ENCODE measurements at places on chromosomes 11 and 22.

GRCh38 chr11:133040289-133040900 is 491.9 kb downstream of the OPCML start:
- DNase-seq: no peak

- no peak for DNase-seq
These were observed 37.1 kb downstream of the IGHMBP2 start for GRCh38 chr11:68940651-68941323.

DNA sequence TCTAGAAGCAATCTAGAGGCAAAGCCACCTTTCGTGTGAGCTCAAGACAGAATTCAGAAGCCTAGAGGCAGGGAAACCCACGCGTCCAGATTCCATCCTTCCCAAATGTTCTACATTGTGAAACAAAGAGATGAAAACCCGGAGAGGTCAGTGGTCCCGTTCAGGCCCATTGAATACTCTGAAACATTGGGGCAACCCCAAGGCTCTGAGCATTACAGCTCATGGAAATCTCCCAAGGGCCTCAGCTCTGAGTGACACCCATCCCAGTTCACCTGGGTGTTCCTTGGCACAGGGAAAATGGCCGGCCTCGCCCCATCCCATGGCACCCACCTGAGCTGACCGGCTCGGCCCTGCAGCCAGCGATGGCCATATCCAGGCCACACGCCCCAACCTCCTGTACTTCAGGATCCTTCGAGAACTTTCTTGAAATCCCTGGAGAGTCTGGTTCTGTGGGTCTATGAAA is 128.6 kb upstream of the FGF3 start:
- DNase-seq: no peak

GRCh38 chr22:40499209-40499623 is 128.8 kb downstream of the SGSM3 start:
- DNase-seq: no peak

- DNase-seq: no peak
These were observed 40.2 kb downstream of the MICAL3 start for GRCh38 chr22:17984114-17984513.

DNA sequence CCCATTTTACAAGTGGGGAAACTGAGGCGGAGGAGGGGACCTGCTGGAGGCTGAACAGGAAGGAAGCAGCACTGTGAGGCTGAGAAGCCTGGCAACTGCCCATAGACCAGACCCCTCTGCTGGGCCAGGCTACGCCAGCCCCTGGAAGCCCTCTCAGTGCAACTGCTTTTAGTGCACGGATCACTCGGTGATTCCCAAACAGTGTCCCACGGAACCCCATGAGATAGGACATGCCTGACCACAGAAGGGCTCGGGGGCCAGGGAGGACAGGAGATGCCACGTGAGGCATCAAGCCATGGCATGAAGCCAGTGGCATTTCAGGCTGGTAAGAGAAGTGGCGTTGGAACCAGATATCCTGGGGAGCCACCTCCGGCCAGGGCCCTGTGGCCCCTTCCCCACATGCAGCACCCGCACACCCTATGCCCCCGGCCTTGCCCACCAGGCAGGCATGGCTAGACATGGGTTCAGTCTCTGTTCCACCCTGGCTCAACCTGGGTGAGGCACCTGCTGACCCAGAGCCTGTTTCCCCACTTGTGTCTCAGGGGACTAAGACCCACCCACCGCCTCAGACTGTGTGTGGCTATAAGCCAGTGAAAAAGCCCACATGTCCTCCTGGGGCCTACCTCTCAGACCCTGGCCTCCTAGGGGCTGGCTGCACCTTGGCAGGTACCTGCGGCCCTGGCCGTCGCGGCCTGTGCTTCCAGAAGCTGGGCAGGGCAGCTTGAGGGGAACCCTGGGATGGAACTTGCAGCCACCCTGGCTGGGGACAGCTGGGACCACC is 84.1 kb downstream of the WNT7B start:
- DNase-seq: no peak

DNA sequence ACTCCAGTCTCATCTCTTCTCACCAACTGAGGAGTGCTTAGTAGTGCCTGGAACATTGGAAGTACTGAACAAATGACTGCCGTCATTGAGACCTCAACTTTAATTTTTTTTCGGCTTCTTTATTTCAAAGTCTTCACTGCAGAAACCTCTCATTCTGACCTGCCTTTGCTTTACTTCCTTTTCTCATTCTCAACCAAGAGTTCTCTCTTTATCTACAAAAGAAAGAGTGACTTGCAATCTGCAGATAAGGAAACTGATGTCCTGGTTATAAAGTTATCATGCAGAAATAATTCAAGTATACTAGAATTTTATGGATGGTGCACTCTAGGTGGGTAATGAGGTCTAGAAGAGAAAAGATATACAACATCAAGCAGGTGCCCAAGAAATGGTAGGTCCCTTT is 1.2 kb upstream of the EED start:
- no peak for DNase-seq

- no peak for DNase-seq
These were observed 13.3 kb upstream of the AMOTL1 start for GRCh38 chr11:94754819-94755218.

DNA sequence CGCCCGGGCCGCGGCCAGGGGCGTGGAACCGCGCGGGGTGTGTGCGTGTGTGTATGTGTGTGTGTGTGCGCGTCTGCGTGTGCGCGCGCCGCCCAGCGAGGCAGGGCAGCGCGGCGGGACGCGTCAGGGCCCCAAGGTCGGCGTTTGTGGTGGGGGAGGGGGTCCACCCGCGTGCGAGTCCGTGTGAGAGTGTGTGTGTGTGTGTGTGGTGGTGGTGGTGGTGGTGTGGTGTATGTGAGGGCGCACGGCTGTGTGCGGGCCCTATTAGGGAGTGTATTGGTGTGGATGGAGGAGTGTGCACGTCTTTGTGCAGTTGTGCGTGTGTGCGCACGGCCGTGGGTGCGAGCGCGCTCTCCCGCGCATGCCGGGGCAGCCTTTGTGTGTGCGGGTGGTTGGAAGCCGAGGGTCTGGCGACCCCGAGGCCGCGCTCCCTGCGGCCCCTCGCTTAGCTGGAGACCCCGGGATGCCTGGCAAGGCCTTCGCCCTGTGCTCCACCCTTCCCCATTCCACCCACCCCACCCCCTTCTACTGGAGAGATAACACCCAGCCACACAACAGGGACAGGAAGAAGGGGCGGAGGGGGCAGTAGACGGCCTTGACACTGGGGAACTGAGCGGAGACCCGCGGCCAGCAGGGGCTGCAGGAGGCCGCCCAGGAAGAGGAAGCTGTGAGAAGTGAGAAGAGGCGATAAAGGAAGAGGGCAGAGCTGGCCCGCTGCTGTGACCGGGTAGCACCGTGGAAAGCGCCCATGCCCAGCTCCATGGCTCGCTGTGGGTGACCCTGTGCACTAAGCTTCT is 528 bp upstream of the ARRB1 start:
- peak; percentile 23 for DNase-seq

- no peak for DNase-seq
These were observed 13.4 kb upstream of the SEPTIN5 start for GRCh38 chr22:19700790-19701419.

DNA sequence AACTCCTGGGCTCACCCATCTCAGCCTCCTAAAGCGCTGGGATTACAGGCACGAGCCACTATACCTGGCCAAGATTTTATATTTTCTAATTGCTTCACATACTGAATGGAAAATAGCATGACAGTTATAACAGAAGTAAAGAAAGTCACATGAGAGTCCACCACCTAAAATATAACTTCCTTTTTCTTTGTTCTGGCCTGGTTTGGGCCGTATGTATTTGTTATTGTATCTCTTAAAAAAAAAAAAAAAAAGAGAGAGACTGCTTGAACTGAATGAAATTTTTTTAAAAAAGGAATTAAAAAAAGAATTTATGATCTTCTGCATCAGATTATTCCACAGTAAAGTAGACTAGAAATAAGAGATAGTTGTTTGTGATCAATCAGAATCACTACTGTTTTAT is 86.0 kb upstream of the GRIK4 start:
- DNase-seq: no peak

DNA sequence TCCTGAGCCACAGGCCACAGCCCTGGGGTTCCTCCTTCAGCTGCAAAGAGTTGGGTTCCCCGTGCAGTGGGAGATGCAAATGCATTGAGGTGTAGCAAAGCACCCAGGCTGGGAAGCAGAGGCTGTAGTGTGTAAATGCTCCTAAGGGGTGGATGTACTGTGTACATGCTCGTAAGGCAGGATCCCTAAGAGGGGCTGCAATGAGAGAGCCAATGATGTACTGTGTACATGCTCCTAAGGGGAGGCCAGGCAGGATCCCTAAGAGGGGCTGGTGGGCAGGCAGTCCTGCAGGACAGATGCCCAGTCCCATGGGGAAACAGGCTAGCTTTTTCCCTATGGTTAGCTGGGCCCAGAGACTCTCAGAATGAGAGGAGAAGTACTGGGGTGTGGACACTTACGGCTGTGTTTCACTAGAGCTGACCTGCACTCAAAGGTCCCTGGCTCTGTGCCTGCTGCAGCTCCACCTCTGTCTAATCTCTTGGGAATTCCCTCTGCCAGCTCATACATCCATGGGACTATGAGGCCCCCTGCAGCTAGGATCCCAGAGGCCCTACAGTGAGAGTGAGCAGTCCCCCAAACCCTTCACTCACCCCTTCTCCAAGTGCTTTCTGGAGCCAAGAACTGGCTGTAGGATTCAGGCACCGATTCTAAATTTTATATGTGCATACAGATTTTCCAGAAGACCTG is 261.9 kb upstream of the LUZP2 start:
- DNase-seq: no peak

DNA sequence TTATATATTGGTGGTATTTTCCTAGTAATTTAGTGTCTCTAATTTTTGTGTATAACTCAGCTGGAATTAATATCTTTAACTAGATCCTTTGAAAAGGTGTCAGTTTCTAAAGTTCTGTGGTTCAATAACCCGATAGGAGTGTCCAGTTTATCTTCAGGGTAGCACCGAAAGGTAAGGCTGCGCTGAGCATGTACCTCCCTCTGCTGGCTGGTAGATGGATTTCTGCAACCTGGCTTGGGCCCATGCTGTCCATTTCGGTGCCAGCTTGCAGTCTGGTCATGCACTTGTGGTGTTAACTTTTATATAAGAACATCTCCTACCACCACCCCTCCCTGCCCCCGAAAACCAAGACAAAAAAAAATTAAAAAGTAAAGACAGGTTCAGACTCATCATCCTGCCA is 24.7 kb downstream of the EXT2 start:
- DNase-seq: no peak

DNA sequence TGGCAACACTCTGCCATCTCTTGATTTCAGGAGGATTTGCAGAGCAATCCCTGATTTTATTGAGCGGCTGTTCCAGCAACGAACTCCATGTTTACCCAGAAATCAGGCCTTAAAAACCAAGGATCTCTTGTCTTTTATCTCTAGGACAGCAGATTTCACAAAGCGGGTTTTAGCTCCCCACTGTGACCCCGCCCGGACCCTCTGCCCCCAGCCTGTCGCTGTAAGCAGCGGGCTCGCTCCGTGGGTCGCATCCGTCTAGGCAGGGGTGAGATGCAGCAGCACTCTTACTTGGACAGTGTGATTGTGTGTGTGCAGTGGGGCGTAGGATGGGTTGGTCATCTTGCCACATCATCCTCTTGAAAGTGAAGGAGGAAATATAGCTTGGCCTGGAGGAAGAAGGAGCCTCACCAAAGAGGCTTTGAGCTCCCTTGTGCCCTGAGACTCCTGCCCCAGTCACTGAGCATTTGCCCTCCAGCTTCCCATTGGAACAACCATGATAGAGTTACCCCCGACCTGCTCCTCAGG is 189.2 kb upstream of the TBCEL start:
- no peak for DNase-seq

GRCh38 chr11:121520243-121521144 is 67.7 kb upstream of the SORL1-AS1 start:
- no peak for DNase-seq

DNA sequence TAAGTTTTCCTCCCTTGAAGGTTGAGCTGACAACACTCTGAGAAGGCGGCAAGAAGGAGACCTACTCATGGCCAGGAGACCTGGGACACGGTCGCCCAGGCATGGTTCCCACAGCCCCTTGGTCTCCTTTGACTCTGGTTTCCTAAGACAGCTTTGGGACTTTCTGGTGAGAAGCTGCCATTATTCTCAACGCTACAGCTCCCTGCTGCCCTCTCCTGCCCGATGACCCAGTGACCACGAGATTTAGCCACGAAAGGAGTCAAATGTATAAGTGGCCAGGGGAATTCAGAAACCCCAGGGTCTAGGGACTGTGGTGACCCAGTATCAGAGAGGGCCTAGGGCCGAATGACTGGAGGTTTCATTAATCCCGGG is 699 bp upstream of the SDF2L1 start:
- no peak for DNase-seq

DNA sequence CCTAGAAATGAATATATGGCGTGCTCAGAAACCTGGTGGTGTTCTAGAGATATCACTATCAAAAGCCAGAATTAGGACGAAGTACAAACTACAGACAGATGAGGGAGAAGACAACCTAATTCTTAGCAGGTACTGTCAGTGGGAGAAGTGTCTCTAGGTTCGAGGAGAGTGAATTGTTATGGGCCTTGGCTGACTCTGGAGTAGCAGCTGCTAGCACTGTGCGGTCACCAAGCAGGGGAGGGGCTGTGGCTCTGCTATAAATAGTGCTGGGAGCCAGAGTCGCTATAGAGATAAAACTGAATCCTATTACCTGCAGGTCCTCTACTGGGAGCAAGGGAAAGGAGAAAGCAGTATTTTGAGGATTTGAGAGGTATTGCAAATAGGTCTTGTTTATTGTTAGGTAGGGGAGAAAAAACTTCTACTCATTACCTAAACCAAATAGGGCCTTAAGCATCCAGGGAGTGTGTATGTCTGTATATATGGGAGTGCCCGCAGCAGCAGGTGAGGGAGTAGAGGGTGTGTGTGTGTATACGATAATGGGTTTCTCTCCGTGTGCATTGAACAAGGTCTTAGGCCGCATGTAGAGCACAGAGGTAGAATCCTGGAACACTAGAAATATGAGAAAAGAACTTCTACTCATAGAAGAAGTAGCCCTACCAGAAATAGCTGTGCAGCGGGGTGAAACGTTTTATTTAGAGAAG is 2.2 kb downstream of the MADD start:
- DNase-seq: no peak

GRCh38 chr11:102318469-102318868 is 1.2 kb downstream of the BIRC3 start:
- DNase-seq: peak; percentile 33

GRCh38 chr11:64130618-64131017 is 35.3 kb downstream of the MACROD1 start:
- no peak for DNase-seq

DNA sequence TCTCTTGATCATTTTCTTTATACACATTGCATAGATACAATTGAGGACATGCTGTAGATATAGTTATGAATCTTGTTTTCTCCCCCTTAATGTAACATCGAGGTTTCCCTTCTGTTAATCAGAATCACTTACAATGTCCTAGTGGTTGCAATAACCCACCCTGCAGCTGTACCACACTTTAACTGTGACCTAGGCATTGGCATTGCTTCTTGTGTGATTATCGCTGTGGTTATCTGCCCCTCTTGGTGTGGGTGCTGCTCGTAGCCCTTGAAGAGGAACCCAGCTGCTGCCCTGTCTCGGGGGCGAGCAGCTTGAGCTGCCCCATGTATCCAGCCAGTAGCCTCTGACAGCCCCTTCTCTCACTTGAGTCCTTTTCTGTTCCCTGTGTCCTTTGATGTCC is 1.5 kb downstream of the DGAT2 start:
- DNase-seq: no peak

GRCh38 chr11:61280883-61281580 is 14.1 kb downstream of the VWCE start:
- DNase-seq: no peak
